ENCODE measurements at places on chromosomes 2 and 18. TPM values are rescaled to one million over a fixed set of nuclear protein-coding genes. Genes with fewer than 3 reads are reported as not detected.

DNA sequence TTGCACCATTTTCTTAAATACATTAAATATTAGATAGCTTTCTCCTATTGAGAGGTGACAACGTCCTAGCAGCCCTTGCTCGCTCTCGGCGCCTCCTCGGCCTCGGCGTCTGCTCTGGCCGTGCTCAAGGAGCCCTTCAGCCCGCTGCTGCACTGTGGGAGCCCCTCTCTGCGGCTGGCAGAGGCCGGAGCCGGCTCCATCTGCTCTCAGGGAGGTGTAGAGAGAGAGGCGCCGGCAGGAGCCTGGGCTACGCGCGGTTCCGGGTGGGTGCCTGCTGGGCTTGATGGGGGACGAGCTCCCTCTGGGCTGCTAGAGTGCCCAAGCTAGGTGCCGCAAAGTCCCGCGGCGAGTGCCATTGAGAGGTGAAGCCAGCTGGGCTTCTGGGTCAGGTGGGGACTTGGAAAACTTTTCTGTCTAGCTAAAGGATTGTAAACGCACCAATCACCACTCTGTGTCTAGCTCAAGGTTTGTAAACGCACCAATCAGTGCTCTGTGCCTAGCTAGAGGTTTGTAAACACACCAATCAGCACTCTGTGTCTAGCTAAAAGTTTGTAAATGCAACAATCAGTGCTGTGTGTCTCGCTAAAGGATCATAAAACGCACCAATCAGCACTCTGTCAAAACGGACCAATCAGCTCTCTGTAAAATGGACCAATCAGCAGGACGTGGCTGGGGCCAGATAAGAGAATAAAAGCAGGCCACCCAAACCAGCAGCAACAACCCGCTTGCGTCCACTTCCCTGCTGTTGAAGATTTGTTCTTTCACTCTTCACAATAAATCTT lies 3.1 kb downstream of the RPRD1A start:
- DNase-seq = no peak

- no peak for DNase-seq
Observed at GRCh38 chr2:196391149-196391479, 219.7 kb upstream of the STK17B start.

GRCh38 chr2:97723156-97724072 lies 10.0 kb downstream of the ZAP70 start:
- no peak for DNase-seq

- no peak for DNase-seq
Observed at GRCh38 chr2:158187908-158188307, 86.2 kb downstream of the UPP2 start.

- no peak for DNase-seq
Observed at GRCh38 chr2:172313715-172314341, 113.6 kb upstream of the ITGA6 start.

GRCh38 chr18:47260924-47261701 lies 9.7 kb upstream of the SKOR2 start:
- no peak for DNase-seq

GRCh38 chr2:38159191-38159590 lies 83.2 kb upstream of the CYP1B1 start:
- no peak for DNase-seq

DNA sequence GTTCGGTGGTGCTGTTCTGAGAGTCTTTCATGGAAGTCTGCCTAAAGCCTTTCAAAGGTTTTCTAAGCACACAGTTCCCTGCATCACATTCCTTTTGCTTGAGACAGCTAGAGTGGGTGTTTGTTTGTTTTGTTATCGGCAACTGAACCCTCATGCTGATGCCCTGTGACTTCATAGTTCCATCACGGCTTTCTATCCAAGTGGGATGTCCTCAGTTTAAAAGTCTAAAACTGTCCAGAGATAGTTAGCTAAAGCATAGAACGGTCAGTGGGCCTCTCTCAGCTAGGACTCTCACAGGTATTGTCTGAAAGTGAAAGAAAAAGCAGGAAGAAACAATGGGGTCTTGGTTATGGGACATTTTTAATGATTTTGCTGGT lies 337.3 kb downstream of the OSR1 start:
- DNase-seq = no peak

- DNase-seq = no peak
Observed at GRCh38 chr2:238320648-238321281, 447 bp downstream of the TRAF3IP1 start.

GRCh38 chr2:234198976-234199375 lies 148.5 kb downstream of the SPP2 start:
- DNase-seq = no peak

DNA sequence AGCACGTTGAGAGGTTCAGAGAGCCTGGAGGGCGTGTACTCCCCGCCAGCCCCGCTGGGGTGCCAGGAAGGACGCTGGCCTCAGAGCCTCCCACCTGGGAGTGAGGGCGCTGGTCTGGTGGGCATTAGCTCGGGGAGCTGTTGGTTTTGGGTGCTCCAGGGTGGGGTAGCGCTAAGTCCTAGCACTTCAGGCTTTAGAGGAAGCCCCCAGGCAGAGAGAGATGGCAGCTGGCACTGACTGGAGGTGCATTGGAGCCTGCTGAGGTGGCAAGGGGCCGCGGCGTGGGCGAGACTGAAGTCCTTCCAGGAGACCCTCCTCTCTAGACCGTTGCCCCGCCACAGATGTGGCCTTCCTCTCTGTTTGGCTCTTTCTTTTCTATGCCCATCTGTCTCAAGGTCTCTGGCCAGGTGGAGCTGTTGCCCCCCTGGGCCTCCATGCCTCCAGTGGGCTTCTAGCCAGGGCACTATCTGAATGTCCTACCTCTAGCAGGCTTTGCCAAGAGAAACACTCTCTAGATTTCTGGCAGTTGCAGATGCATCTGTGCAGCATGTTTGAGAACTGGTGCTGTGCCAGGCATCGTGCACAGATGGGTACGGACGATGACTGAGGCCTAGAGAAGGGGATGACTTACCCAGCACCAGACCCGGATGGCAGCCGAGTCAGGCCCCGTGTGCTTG lies 6.6 kb downstream of the CAPN10 start:
- DNase-seq = no peak

DNA sequence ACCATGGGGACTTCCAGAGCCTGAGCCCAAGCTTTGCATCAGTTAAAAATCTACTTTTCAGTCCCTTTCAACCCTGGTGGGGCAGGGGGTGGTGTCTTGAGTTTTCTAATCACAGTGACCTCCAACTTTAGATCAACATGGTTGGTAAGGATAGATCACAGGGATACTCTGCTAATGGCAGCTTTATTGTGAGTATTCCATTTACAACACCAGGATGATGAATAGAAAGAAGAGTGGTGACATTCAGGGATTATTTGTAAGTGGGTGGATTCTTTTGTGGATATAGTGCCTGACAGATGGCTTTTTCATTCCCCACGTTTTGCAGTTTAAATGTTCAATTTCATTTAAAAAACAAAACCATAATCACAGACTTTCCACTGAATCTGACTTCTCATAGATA lies 51.3 kb downstream of the ZNF532 start:
- DNase-seq = no peak

DNA sequence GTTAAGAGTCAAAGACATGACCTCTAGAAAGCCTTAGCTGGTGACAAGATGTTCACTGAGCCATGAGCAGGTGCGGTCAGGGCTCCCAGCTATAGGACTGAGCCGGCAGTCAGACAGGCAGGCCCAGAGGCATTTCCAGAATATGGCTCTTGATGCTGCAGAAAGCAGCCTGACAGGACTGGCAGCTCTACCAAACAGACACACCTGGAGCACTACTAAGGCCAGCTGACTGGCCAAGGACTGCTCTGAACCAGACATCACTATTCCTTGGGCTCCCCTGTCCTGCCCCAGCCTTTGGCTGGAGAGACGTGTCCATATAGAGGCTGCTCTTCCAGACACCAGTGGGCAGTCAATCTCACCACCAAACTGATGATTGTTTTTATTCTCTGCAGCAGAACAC lies 98.8 kb downstream of the RIF1 start:
- DNase-seq = no peak

DNA sequence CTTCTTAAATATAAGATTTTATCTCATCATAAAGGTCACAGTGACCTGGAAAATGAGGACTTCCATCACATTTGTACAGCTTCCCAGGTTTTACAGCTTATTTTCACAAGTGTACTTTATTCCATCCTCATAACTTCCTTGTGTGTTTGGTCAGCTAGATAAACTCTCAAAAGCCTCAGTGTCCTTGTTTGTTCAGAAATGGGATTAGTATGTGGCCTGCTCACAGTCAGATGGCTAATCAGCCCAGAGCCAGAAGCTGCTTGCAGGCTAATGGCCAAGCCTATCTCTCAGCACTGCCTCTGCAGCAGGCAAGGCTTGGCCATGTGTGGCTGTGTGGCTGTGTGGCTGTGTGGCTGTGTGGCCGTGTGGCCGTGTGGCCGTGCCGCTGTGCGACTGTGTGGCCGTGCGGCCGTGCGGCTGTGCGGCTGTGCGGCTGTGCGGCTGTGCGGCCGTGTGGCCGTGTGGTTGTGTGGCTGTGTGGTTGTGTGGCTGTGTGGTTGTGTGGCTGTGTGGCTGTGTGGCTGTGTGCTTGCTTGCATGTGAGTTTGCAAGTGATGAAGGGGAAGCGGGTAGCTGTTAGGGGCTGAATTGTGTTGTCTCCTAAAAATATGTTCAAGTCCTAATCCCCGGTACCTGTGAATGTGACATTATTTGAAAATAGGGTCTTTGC lies 233.0 kb upstream of the TNP1 start:
- no peak for DNase-seq

DNA sequence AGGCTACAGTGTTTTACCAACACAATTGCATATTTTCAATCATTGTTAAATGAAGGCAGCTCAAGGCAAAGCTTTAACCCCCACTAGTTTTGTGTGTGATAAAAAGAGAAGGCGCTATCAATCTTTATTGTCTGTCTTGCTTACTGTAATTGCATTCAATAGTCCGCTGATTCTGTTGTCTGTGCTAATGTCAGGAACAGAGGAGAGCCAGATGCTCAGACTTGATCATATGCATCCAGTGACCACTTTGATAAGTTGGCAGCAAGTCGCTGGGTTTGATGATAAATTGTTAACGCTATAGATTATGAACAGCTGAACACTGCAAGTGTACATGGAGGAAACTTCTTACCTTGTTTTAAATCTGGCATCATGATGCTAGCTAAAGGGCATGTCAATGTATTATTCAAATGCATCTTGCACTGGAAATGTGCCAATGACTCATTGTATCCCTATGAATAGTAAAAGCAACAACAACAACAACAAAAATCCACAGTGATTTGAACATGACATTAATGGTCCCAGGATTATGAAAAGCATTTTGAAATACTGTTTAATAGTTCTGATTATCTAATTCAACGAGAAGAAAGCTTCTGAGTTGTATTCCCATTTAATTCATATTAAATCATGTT lies 423.5 kb upstream of the FANCL start:
- DNase-seq = no peak

Gene FAM110C
- 8.0 TPM for total RNA-seq

Gene RND3
- total RNA-seq = 70.5 TPM

Gene EHD3
- 6.6 TPM for total RNA-seq

Gene ZDBF2
- total RNA-seq = 2.9 TPM
